Activated CD8-positive, alpha-beta T cell treated with anti-CD3 and anti-CD28 coated beads for 36 hours (primary cell): ENCODE measurements at places on chromosomes 5 and 9. TPM values are rescaled to one million over a fixed set of nuclear protein-coding genes. Genes with fewer than 3 reads are reported as not detected.

DNA sequence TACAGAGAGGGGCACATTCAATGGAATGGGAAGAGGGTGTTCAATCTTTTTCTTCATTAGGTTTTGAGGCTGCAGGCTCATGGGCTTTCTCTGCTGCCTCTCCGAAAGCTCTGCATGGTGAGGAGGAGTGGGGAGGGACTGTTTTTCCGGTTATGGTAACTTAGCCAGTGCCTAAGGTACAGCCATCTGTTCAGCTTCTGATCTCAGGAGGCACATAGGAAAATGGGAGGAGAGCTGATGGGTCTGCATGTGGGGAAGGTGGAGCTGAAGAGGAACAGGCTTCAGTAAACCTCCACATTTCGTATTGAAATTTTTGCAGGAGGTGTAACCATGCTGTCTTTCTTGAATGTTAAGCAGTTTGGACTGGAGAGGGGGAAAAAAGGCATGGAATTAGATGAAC lies 1020.4 kb upstream of the WWC1 start:
- no peak for DNase-seq
- H3K27ac ChIP-seq = no peak overlapping the region
- H3K4me1 ChIP-seq = no peaks in the 10 kb centered on the region
- no peak overlapping the region for H3K4me3 ChIP-seq
- no peaks in the 10 kb centered on the region for H3K27me3 ChIP-seq
- no peaks in the 10 kb centered on the region for H3K36me3 ChIP-seq

- H3K4me3 ChIP-seq = no peak overlapping the region
- H3K4me1 ChIP-seq = no peaks in the 10 kb centered on the region
- H3K27ac ChIP-seq = no peak overlapping the region
- DNase-seq = peak; percentile 60
- H3K36me3 ChIP-seq = no peaks in the 10 kb centered on the region
Observed at GRCh38 chr9:17531642-17532254, 47.1 kb upstream of the SH3GL2 start.

- no peak for DNase-seq
- no peaks in the 10 kb centered on the region for H3K36me3 ChIP-seq
- H3K27ac ChIP-seq = no peak overlapping the region
Observed at GRCh38 chr9:76560481-76560922, 101.5 kb downstream of the GCNT1 start.

Gene GLRA1
- total RNA-seq = not detected

- DNase-seq = no peak
- H3K27me3 ChIP-seq = no peaks in the 10 kb centered on the region
- no peak overlapping the region for H3K4me3 ChIP-seq
- H3K4me1 ChIP-seq = no peaks in the 10 kb centered on the region
- H3K36me3 ChIP-seq = no peaks in the 10 kb centered on the region
Observed at GRCh38 chr9:76255781-76256455, 138.3 kb downstream of the RFK start.

Gene TUSC1
- 0.38 TPM for total RNA-seq

DNA sequence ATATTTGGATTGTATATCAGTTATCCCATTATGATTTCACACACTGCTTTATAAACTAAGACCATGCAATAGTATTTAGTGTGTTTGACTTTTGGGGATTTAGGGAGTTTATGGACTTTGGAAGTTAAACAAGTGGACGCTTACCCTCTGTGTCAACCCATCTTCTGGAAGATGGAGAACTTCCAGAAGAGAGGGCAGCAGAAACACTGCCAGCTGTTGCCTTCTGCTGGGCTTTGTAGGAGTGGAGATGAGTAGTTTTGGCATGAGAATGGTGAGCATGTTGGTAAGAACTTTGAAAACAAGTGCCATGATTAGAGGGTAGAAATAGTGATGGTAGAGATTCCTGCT lies 2.2 kb downstream of the DNAJC25 start:
- H3K27ac ChIP-seq = no peak overlapping the region
- peak overlapping the region; percentile 89 for H3K4me3 ChIP-seq
- DNase-seq = no peak
- H3K4me1 ChIP-seq = peaks cover 40% of the 10 kb centered on the region

Gene PTGS1
- not detected for total RNA-seq

DNA sequence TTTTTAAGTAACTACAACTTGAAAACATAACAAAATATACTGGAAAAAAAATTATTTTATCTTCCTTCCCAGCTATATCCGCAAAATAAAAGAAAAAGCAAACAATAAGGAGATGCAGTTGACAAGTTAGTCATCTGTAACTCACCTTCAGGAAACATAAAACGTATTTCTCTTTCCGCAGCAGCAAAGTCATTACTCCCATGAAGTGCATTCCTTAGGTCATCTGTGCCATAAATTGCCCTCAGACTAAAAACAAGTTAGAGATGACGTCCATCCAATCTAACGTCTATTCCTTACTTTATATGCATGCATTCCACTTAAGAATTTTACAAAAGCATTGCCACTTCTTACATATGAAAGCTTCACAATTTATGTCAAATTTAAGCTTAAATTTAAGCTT lies 10.9 kb downstream of the NME5 start:
- H3K4me1 ChIP-seq = no peaks in the 10 kb centered on the region
- no peak overlapping the region for H3K4me3 ChIP-seq
- H3K36me3 ChIP-seq = no peaks in the 10 kb centered on the region
- H3K27me3 ChIP-seq = peaks cover 2% of the 10 kb centered on the region
- DNase-seq = no peak

DNA sequence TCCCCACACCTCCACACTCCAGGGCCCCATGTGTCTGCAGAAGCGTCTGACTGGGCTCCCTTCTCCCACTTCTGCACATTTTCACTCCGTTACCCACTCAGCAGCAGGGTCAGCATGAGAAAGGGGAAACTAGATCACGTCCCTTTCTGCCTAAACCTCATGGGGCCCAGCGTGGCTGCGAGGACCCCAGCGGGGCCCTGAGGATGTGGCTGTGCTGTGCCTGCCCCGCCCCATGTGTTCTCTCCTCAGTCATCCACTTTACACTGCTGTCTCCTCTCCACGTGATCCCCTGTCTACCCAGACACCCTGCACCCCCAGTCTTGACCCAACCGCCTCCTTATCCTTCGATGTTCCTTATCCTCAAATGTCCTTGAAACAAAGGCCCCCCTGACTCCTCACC lies 59.8 kb upstream of the OTULINL start:
- H3K27ac ChIP-seq = no peak overlapping the region
- H3K4me3 ChIP-seq = no peak overlapping the region
- no peaks in the 10 kb centered on the region for H3K36me3 ChIP-seq
- no peak for DNase-seq
- no peaks in the 10 kb centered on the region for H3K4me1 ChIP-seq
- H3K27me3 ChIP-seq = no peaks in the 10 kb centered on the region

- peaks cover 3% of the 10 kb centered on the region for H3K27me3 ChIP-seq
- no peaks in the 10 kb centered on the region for H3K4me1 ChIP-seq
- H3K36me3 ChIP-seq = no peaks in the 10 kb centered on the region
- DNase-seq = no peak
- H3K27ac ChIP-seq = no peak overlapping the region
Observed at GRCh38 chr5:112254303-112254702, 164.8 kb downstream of the EPB41L4A start.

DNA sequence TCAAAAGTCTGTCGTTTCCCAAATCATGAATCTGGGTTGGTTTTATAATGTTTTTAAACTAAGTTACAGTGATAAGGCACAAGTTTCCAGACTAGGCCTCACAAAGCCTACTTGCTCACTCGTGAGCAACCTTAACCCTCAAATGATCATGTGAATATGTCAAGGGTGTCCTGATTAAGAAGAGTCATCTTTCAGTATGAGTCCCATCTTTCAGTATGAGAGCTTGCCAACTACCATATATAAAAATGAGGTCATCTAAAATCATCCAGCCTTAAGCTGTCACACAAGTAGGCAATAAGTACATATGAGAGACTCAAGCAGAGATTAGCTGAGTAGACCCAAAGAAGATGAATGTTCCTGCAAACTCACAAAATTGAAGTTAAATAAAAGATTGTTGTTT lies 668.4 kb upstream of the FAM174A start:
- DNase-seq = no peak
- H3K4me1 ChIP-seq = no peaks in the 10 kb centered on the region
- H3K36me3 ChIP-seq = no peaks in the 10 kb centered on the region
- H3K27ac ChIP-seq = no peak overlapping the region

Gene CTSV
- total RNA-seq = 0.34 TPM
